Stimulated activated CD8-positive, alpha-beta memory T cell treated with anti-CD3 and anti-CD28 coated beads, Interleukin-7, amount 100 ng/mL, for 4 hours (primary cell): ENCODE measurements at places on chromosomes 2 and 18.
A peak's percentile ranks its signal among the peaks of the same experiment; 100 is the strongest.

DNA sequence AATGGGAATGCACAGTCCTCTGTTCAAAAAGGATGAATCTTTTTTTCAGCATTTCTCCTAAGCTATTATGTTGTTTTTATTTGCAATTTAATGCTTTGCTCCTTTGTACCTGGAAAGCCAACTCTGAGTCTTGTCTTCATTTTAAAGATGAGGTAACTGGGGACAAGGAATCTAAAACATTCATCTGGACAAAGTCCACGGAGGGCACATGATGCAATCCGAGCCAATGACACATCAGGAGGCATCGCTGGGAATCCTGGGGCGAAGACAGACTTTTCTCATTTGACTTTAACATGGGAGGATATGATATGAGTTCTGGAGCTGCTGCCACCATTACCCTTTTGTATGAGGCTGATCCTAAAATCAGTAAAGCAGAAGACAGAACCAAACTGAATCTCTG, 116.5 kb upstream of the REG3G start:
- no peak for DNase-seq

GRCh38 chr2:128781166-128781565, 462.5 kb upstream of the HS6ST1 start:
- no peak for DNase-seq

DNA sequence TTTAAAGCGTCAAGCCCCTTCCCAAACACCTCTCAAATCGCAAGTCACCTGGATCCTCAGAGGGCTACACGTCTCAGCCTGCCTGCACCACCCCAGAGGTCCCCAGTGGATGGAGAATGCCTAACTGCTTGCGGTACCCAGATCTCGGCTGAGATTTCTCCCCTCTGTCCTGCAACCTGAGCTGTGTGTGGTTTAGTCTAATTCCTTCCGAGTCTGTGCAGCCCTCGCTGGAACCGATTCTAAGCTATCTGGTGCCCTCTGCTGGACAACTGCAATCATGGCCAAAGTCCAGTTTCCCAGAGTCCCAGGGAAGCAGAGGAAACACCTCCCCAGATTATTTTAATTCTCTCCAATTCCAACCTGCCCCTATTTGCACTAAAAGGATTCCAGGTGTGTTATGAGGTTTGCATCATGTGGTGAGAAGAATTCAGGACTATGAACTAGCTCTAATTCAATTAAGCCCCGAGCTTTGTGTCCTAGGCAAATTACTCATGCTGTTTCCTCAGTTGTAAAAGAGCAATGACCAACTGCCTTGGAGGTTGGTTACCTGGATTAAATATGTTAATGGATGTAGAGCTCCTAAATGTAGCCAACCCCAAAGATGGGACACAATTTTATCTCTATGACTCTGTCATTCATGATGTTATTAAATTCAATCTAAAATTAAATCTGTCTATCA, 276.1 kb upstream of the NCKAP5 start:
- DNase-seq, result peak; percentile 14

- no peak for DNase-seq
These were observed 165.2 kb downstream of the UBE2E3 start for GRCh38 chr2:181145645-181146044.

DNA sequence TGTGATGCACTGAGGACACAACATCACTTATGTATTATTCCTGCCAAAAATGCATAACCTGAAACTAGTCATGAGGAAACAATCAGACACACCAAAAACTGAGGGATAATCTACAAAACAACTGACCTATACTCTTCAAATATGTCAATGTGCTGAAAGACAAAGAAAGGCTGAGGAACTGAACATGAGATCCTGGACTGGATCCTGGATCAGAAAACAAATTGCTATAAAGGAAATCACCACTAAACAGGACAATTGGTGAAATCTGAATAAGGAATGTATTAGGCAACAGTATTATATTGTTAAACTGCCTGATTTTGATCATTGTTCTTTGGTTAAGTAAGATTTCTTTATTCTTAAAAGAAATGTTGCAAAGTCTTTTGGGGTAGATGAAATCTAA, 28.8 kb downstream of the CUL3 start:
- no peak for DNase-seq

DNA sequence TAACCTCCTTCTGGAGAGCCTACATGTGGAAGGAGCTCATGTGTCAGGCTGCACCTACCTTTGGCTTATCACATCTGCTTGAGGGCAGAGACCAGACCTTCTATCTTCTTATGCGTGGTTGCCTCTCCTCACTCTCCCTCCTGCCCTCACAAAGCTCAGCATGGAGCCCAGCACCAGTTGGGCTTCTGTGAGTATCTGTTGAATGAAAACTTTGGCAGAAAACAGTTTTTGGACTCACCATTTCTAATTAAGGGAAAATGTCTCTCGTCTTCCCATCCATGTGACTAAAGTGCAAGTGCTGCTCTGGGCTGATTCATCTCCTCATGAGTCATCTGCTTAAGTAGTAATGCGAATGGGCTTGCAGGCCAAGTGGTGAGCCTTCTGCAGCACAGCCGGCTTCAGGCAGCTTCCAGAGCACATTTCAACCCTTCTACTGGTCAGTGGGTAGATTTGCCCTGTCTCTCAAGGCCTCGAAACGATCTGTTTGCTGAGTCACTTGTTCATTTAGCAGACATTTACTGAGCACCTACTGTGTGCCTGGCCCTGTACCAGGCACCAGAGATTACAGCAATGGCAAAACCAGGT, 102.6 kb downstream of the VSNL1 start:
- DNase-seq, result no peak

GRCh38 chr2:209973328-209973727, 29.1 kb upstream of the RPE start:
- no peak for DNase-seq

DNA sequence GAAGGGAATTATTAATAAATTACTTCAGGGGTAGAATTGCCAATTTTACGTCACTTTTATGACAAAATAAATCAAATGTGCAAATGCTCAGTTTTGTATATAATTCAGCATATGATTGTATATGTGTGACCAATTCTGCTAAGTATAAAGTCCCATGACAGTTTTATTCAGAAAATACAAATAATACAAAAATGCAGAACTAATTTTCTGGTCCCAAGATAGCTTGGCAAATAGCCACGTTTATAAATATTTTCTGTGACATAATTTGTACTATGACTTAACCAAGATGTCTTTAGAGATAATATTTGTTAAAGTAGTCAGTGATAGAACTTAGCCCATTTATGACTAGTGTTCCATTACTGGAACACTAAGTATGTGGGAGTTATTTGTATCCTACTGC, 24.2 kb upstream of the CAB39 start:
- no peak for DNase-seq

- no peak for DNase-seq
These were observed 64.0 kb upstream of the ZNF516 start for GRCh38 chr18:76558881-76559667.

DNA sequence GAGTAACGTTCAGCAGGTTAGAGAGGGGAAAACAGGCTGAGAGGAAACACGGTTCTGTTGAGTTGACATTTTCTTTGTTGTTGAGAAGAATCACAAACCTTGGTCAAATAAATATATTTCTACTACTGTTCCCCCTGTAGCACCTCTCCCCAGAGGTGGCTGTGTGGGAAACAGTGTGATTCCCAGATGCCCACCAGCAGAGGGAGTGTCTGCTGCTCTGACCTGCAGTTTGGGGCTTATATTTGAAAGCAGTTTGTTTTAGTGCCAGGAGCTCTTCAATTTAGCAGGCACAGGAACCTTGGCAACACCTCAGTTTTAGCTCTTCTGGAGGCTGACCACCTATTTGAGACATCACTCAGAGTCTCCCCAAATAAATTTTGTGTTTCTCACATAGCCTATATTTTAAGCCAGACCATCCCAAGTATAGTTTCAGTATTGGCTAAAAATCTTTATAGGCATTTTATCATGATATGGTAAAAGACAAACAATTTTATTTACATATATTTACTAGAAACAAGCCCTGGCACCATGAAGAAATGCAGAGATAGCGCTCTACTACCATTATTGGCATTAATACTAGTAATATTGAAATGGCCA, 75.7 kb downstream of the PIK3C3 start:
- DNase-seq, result no peak

- DNase-seq, result no peak
These were observed 44.2 kb downstream of the PROC start for GRCh38 chr2:127462461-127462860.

- no peak for DNase-seq
These were observed 97.0 kb upstream of the SMAD2 start for GRCh38 chr18:48027401-48027963.

DNA sequence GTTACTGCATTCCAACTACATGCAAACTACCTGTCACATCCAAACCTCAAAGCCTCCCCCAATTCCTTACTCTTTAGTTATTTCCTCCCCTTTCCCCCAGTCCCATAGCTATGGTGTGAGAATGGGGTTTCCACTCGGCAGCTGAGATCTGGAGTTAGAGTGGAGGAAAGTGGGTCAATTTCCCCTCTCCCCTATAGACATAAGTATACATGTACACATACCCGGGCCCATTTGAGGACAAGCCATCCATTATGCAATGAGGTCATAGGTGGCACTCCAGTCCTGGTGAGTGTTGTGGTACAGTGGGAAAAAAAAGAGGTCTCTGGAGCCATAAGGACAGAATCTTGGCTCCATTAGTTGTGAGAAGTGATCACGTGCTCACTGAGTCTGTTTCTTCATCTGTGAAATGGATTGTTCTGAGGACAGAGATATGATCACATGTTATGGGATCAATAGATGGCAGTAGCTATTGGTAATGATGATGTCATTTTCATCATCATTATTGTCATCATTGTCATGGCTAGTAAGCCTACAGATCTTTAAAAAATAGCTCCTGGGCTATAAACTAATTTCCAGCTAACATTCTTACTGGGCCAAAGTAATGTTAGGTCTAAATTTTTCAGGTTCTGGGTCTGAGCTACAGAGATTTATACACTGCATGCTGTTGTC, 119.0 kb downstream of the BCL2L11 start:
- DNase-seq, result no peak

GRCh38 chr2:124001696-124002430, 23.2 kb upstream of the CNTNAP5 start:
- DNase-seq, result no peak

- peak; percentile 72 for DNase-seq
These were observed 916 bp upstream of the PDCD1 start for GRCh38 chr2:241859436-241860183.

DNA sequence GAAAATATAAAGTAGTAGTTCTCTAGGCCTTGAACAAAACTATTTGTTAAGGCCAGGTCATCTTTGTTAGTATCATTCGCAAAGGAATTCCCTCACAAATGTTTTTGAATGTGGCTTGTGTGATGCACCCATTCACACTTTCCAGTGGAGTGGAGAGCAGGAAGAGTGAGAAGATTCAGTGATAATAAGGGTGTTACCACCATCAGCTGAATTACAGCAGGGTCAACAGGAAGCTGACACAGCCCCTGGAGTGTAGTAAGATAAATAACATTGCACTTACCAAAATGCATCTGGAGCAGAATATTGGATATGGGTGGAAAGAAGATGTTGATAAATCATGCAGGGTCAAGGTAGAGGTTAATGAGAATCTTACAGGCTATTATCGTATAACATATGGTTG, 231.0 kb downstream of the DSC3 start:
- DNase-seq, result no peak

GRCh38 chr2:20450201-20450999, 3.5 kb downstream of the RHOB start:
- DNase-seq, result no peak

DNA sequence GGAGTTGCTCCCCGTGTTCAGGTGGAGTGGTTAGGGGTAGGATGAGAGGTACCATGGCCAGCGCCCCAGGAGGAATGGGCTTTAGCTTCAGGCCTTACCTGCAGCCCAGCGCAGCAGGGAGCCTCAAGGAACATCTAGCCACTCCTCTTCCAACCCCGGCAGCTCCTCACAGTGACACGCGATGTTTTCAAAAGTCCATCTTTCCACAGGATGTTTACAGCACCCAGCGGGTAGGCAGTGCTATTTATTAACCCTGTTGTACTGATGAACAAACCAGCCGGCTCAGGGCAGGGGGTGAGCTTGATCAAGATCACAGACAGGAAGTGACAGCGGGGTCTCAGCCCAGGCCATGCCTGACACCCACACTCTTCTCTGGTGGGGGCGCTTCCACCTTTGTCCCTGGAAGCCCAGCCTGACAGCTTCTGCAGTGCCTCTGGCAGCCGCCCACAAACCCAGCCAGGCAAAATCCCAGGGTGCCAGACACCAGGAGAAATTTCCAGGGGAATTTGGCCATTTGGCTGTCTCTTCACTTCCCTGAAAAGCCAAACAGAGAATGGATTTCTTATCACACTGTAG, 18.4 kb upstream of the PRLH start:
- DNase-seq, result no peak

GRCh38 chr2:128440666-128441340, 122.1 kb upstream of the HS6ST1 start:
- no peak for DNase-seq

DNA sequence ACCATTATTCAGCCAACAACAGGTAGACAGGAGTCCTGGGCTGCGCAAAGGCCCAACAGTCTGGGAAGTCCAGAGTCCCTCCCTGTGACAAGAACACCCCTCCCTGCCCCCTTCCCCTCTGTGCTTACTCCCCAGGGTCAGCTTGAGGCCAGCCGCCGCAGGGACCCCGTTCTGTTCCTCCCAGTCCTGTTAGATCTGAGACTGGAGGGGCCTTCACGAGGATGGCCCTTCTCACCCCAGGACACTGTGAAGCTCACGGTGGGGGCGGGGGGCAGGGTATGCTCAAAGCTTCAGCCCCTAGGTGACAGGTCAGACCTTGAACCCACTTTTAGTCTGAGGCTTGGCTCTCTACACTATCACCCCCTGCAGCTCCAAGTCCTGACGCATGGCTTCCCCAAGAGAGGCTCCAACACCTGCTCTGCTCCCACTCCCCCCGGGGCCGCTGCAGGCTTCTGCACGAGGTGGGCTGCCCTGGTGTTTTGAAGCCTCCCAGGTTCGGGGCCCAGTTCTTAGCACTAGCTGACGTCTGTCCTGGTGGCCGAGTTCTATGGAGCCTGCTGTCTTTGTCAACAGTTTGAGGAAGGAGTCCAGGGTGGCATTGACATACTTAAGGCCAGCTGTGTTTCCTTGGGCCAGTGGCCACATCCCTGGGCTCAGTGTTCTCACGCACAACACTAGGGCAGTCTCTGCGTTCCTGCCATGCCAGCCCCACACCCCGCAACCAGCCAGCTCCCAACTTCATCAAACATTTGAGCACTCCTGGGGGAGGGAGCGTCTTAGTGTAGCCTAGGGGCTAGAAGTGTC, 37.2 kb upstream of the HPCAL1 start:
- no peak for DNase-seq

GRCh38 chr2:20235655-20236305, 10.8 kb upstream of the SDC1 start:
- DNase-seq, result no peak

DNA sequence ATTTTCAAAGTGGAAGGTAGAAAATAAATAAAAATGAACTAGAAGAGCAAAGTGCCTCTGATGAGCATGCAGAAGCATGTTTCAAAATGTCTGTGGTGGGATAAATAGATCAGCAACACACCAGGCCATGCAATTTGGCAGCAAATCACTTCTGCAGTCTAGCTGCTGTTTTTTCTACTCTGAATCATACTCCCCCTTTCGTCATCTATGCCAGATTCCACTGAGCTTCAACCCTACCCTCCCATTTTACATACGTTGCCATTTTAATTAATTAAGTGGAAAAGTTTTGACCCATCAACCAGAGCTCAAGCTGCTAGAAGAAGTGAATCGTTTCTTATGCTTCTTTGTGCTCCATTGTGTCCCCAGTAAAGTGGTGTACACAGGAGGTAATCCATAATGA, 79.3 kb downstream of the NRXN1 start:
- no peak for DNase-seq
